ENCODE measurements at places on chromosomes 5 and 9. TPM values are rescaled to one million over a fixed set of nuclear protein-coding genes. Genes with fewer than 3 reads are reported as not detected.

IFNK gene
- total RNA-seq, result not detected

SSNA1 gene
- total RNA-seq, result 163 TPM

PFDN1 gene
- 149 TPM for total RNA-seq

TEX48 gene
- not detected for total RNA-seq

TSLP gene
- not detected for total RNA-seq

ZBTB34 gene
- total RNA-seq, result 3.4 TPM

DNA sequence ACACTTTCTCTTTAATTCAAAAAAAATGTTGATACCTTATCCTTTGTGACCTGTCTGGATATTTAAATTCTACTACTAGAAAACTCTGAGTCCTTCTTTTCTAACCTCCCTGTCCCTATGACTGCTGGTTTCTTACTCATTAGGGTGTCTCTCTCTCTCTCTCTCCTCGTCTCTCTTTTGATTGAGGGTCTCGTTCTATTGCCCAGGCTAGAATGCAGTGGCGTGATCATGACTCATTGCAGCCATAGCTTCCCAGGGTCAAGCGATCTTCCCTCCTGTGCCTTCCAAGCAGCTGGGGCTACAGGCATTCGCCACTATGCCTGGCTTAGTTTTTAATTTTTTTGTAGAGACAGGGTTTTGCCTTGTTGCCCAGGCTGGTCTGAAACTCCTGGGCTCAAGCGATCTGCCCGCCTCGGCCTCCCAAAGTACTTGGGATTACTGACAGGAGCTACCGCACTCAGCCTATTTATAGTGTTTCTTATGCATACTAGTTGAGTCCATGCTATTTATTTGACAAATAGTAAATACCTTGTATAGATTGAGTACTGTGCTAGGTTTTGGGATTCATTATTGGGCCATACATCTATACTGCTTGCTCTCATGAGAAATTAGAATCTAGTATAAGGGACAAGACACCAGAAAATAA lies 61.9 kb downstream of the NSD1 start:
- DNase-seq, result peak; percentile 44

DNA sequence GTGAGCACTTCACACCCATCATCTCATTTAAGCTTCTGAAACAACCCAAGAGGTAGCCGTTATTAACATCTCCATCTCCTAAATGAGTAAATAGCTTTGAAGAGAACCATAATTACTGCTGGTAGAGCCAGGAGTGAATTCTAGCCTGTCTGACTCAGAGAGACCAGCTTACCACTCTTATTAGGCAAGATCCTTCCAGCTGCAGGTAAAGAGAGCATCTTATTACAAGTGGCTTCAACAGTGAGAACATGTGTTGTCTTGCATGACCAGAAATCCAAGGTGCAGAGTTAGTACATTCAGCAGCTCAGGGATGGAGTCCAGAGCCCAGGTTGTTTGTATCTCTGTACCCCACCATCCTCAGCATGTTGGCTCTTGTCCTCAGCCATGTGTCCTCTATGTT lies 10.9 kb upstream of the AFAP1L1 start:
- no peak for DNase-seq

- DNase-seq, result no peak
Observed at GRCh38 chr9:117796681-117797080, 92.5 kb downstream of the TLR4 start.

DNA sequence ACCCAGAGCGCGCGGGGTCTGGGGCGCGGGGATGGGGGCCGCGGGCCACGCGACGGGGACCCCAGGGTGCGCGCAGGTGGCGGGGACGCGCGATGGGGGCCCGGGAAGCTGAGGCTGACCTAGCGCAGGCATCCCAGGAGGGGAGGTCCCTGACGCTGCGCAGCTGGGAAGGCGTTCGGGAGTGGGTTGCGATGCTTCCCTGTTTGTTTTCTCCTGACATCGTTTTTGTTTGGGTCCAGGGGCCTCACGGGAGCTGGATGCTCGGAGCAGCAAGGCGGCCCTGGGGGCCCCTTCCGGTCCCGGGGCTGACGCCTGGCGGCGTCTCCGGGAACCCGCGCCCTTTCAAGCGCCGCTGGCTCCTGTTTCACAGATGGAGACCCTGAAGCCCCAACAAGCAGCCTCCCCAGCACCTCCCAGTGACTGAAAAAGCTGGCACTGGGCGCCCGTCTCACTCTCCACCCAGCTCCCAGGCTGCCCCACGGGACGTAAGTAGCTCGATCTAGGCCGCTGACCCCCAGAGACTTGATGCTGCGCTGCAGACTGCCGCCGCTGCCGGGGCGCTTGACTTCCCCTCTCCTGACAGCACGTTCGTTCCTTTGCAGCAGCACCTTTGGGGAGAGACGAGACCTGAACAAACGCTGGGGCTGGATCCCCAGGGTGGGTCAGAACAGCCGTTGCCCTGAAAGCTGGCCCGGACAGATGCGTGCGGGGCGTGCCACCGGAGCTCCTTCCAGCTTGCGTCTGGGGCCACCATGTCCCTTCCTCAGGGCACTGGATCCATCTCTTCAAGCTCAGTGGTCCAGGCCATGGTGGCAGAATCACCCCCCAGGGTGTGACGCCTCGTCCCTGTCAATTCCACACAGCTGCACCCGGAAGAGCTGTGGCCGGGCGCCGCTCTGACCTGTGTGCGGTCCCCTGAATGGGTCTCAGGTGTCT lies 593 bp downstream of the BRD3OS start:
- peak; percentile 16 for DNase-seq

GRCh38 chr5:68528821-68529273 lies 313.3 kb downstream of the PIK3R1 start:
- DNase-seq, result no peak

GRCh38 chr5:3302228-3302627 lies 293.4 kb upstream of the IRX1 start:
- DNase-seq, result no peak

DNA sequence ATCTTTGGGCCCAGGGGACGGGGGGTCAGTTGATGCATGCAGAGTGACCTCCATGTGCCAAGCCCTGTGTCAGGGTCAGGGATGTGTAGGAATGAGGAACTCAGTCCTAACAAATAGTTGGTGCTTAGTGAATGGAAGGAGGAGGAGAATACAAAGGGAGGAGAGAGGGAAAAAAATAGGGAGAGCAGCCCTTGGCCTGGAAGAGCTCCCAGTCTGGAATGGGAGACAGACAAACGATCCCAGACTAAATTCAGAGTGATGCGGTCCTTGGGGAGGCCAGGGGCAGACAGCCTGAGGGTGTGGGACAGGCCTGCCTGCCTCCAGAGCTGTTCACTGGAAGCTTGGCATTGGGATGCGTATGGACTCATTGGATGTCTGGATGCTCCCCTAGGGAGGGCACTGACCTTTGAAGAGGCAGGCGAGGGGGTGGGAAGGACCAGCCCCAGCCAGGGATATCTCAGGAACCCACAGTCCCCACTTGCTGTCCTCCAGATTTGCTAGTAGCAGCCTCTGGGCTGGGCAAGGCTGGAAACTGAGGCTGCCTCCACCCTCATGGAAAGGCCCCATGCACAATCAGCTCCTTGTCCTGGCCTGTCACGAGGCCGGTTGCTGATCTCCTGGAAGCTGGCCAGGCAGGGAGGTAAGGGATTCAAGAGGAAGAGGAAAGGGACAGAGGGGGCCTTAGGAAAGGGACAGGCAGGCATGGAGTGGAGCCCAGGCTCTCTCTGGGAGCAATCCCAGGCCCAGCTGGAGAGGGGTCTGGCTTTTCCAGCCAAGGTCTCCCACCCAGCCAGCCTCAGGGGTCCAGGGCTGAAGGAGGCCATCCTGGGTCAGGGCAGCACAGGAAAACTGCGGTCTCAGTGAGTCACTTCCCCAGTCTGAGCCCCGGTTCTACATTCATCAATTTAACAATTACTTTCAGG lies 69.0 kb upstream of the GGTA1 start:
- no peak for DNase-seq

GRCh38 chr5:78499485-78499884 lies 139.1 kb downstream of the SCAMP1 start:
- no peak for DNase-seq

DNA sequence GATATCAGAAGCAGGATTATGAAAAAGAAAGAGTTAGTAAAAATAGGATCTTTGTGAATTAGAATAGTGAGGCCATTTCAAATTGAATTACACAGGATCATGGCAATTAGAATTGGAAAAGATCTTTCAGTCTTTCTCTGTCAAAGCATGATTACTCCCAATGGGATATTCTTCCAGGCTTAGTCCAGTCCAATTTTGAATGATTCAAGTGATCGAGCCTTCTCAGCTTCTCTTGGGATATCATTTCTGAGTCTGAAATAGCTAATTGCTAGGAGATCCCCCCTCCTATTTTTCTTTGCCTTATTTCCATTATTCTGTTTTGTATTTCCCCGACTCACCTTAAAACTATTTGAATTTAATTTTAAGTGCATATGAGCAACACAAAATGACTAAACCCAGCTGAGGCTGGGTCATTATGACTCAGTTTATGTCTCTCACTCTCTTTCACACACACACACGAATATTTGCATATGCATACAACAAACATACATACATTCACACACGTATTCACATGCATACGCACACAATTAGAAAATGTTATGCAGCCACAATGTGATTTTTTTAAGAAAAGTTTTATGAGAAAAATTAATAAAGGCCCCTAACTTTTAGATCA lies 34.8 kb upstream of the EFNA5 start:
- DNase-seq, result no peak

DNA sequence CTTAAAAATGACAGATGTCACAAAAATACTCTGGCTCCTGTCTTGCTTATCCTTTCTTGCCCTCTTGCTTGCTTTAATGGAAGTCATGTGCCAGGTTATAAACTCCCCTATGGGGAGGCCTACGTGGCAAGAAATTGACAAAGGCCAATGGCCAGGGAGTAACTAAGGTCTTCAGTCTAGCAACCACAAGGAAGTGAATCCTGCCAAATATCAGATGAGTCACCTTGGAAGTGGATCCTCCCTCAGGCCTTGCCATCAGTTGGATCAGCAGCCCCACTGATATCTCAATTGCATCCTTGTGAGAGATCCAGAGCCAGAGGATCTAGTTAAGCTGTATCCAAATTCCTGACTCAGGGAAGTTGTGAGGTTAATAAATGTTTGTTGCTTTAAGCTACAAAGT lies 82.8 kb downstream of the CAAP1 start:
- peak; percentile 5 for DNase-seq

- no peak for DNase-seq
Observed at GRCh38 chr5:86493777-86494176, 124.0 kb upstream of the COX7C start.

- DNase-seq, result no peak
Observed at GRCh38 chr5:152606776-152607364, 201.8 kb upstream of the NMUR2 start.

- no peak for DNase-seq
Observed at GRCh38 chr5:113056988-113057387, 80.4 kb downstream of the DCP2 start.

DNA sequence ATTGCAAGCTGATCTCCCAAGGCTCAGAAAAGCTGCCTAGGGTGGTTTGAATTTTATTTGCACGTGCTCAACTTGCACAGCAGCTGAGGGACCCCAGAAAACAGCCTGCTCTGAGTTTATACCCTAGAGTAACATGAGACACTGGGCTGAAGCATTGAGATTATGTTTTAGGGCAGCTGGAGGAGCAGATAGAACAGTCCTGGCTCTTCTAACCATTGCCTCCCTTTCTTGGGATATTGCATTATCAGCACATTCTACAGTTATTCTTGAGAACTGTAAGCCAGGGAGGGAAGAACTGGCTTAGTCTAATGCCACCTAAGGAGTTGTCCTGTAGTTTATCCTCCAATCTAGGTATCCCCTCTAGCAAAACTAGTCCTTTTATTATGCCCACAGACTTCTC lies 10.3 kb downstream of the SMC2 start:
- no peak for DNase-seq

DNA sequence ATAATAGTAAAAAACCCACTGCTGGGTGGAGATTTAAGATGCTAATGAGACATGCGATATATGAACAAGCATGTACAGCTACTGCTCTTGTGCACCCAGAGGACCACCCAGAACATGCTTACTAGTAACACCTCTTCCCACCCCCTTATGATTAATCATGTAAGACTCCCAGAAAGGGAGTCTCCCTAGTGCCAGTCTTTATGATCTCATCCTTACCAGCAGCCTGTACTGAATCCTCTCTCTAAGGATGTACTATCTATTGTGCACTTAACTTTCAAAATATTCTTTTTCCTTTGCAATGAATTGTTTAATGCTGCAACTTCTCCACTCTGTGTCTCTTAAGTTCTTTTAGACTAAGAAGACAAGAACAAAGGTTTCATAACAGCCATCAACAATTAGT lies 9.1 kb upstream of the MAT2B start:
- no peak for DNase-seq

DNA sequence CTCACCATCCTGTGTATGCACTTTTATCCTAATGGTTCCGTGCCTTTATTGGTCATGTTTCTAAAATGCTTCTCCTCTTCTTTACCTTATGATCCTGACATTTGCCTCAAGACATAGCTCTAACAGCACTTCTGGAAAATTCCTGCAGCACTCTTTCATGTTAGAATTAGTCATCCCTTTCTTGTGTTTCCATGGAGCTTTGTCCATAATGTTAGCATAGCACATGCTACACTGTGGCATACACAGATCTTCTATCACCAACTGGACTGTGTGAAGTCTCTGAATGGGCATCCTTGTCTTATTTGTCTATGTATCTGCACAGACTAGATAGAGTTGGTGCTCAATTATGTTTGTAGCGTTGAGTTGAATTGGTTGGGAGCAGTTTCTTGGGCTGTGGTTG lies 2.0 kb downstream of the SCGB3A2 start:
- DNase-seq, result no peak

- no peak for DNase-seq
Observed at GRCh38 chr9:99373912-99374311, 151.8 kb downstream of the SEC61B start.

- no peak for DNase-seq
Observed at GRCh38 chr5:76524868-76525267, 98.3 kb downstream of the F2RL2 start.
